ENCODE measurements at places on chromosomes 11 and 22. TPM values are rescaled to one million over a fixed set of nuclear protein-coding genes. Genes with fewer than 3 reads are reported as not detected.

DNA sequence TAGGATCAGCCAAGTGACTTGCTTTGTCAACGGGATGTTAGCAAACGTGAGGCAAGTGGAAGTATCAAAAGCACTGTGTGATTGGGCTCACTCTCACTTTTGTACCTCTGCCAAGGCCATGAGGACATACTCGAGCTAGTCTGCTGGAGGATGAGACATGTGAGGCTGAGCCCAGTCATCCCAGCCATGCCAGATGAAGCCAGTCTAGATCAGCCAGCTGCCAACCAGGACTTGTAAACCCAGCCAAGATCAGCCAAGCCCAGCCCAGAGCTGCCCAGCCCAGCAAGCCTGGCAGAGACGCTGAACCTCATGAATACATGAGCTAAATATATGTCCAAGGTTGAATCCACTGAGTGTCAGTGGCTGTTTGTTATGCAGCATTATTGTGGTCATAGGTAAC, 369.7 kb downstream of the MN1 start:
- peaks cover 7% of the 10 kb centered on the region for H3K36me3 ChIP-seq
- peaks cover 48% of the 10 kb centered on the region for H3K4me1 ChIP-seq
- H3K4me3 ChIP-seq = no peak overlapping the region

GRCh38 chr22:37431366-37431765, 4.1 kb upstream of the ELFN2 start:
- H3K36me3 ChIP-seq = no peaks in the 10 kb centered on the region
- H3K27ac ChIP-seq = no peak overlapping the region
- H3K27me3 ChIP-seq = peaks cover 25% of the 10 kb centered on the region
- H3K4me3 ChIP-seq = no peak overlapping the region
- no peak for DNase-seq

Gene IFITM1
- 544 TPM for total RNA-seq

Gene PRRG4
- 1.1 TPM for total RNA-seq

Gene TKFC
- 87.8 TPM for total RNA-seq

Gene FAM83F
- total RNA-seq = 43.1 TPM

Measured in WTC11 (cell line).